Activated CD4-positive, alpha-beta T cell treated with anti-CD3 and anti-CD28 coated beads for 36 hours (primary cell): ENCODE measurements at places on chromosomes 1 and 21. TPM values are rescaled to one million over a fixed set of nuclear protein-coding genes. Genes with fewer than 3 reads are reported as not detected.
A peak's percentile ranks its signal among the peaks of the same experiment; 100 is the strongest.

DNA sequence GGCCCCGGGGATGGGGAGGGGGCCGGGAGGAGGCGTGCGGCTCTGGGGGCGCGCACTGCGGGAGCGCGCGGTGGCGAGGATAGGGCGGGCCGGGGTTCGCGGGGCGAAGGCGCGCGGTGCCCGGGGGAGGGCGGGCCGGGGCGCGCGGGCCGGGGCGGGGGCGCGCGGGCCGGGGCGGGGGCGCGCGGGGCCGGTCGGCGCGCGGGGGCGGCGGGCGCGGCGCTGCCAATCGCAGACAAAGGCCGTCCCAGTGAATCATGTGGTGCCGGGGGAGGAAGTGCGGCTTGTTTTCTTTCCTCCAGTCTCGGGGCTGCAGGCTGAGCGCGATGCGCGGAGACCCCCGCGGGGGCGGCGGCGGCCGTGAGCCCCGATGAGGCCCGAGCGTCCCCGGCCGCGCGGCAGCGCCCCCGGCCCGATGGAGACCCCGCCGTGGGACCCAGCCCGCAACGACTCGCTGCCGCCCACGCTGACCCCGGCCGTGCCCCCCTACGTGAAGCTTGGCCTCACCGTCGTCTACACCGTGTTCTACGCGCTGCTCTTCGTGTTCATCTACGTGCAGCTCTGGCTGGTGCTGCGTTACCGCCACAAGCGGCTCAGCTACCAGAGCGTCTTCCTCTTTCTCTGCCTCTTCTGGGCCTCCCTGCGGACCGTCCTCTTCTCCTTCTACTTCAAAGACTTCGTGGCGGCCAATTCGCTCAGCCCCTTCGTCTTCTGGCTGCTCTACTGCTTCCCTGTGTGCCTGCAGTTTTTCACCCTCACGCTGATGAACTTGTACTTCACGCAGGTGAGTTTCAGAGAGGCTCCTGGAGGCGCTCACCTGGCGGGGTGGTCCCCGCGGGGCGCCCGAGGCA lies at the start of gene GPR137B:
Gene GPR137B, plus strand, starts transcription at position 287 of the 851 bp plus-strand sequence. Its CDS starts 84 bp downstream, at position 371.
- H3K27me3 ChIP-seq, result peaks cover 34% of the 10 kb centered on the region
- H3K36me3 ChIP-seq, result peaks cover 1% of the 10 kb centered on the region
- DNase-seq, result peak; percentile 78
- peak within 1 kb of the TSS; percentile 84 for H3K27ac ChIP-seq

GRCh38 chr1:199515261-199515660 lies 512.2 kb upstream of the NR5A2 start:
- no peaks in the 10 kb centered on the region for H3K4me1 ChIP-seq
- no peak overlapping the region for H3K27ac ChIP-seq
- H3K27me3 ChIP-seq, result no peaks in the 10 kb centered on the region
- no peak overlapping the region for H3K4me3 ChIP-seq
- DNase-seq, result no peak

DNA sequence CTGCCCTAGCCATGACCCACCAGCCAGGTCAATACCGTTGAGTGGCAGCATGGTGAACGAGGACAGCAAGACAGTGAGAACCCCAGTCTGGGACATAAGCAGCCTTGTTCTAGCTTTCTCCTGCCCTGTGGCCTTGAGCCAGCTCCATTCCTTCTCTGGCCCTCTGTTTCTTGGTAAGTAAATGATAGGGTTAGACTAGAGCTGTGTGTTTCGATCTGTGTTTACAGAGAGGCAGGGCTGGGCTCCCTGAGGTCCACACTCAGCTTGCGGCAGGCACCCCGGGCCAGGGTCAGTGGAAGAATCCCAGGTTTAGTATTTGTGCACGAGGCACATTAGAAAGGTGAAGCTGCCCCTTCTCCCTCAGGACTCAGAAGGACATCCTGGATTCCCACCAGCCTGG lies 27.3 kb downstream of the FOXO6 start:
- H3K4me1 ChIP-seq, result peaks cover 3% of the 10 kb centered on the region
- DNase-seq, result no peak
- H3K27ac ChIP-seq, result no peak overlapping the region
- peaks cover 30% of the 10 kb centered on the region for H3K27me3 ChIP-seq

DNA sequence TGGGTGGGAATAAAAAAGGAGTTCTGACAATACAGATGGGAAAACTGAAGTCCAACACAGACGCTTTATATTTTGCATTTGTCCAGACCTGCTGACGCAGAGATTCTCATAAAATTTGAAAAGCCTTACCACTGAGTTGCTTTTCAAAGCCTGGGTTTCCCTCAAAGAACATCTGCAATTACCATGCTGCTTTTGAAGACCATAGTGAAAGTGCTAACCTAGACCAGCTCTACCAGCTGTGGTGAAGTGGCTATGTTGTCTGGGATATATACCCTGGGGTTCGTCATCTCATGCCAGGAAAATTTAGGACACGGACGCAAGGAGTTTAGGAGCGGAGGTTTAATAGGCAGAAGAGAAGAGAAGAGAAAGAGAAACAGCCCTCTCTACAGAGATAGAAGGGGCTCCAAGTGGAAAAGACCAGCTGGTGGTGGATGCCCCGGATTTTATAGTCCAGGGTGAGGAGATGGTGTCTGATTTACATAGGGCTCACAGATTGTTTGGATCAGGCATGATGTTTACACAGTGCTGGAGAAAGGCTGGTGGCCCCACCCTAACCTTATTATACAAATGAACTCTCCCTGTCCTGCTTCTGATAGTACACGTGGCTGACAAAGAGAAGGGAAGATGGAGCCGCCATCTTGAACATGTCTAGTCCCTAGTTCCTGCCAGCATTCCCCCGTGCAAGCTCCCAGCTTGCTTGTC lies 73.8 kb downstream of the AK4 start:
- no peak overlapping the region for H3K4me3 ChIP-seq
- no peak overlapping the region for H3K27ac ChIP-seq
- no peak for DNase-seq
- H3K4me1 ChIP-seq, result peaks cover 3% of the 10 kb centered on the region
- peaks cover 20% of the 10 kb centered on the region for H3K36me3 ChIP-seq
- H3K27me3 ChIP-seq, result peaks cover 2% of the 10 kb centered on the region

- peak overlapping the region; percentile 100 for H3K27ac ChIP-seq
- no peaks in the 10 kb centered on the region for H3K27me3 ChIP-seq
- no peak for DNase-seq
- H3K4me1 ChIP-seq, result peaks cover 30% of the 10 kb centered on the region
- peak overlapping the region; percentile 85 for H3K4me3 ChIP-seq
- H3K36me3 ChIP-seq, result peaks cover 8% of the 10 kb centered on the region
Observed at GRCh38 chr1:44820328-44821239, 12.3 kb downstream of the BTBD19 start.

The PLA2G2F gene
- not detected for total RNA-seq

The HCN3 gene
- 1.9 TPM for total RNA-seq
